ENCODE measurements at places on chromosomes 7 and 10. TPM values are rescaled to one million over a fixed set of nuclear protein-coding genes. Genes with fewer than 3 reads are reported as not detected.

Gene C7orf33
- total RNA-seq = not detected

GRCh38 chr7:24955313-24955712 lies 24.7 kb downstream of the OSBPL3 start:
- DNase-seq = no peak

DNA sequence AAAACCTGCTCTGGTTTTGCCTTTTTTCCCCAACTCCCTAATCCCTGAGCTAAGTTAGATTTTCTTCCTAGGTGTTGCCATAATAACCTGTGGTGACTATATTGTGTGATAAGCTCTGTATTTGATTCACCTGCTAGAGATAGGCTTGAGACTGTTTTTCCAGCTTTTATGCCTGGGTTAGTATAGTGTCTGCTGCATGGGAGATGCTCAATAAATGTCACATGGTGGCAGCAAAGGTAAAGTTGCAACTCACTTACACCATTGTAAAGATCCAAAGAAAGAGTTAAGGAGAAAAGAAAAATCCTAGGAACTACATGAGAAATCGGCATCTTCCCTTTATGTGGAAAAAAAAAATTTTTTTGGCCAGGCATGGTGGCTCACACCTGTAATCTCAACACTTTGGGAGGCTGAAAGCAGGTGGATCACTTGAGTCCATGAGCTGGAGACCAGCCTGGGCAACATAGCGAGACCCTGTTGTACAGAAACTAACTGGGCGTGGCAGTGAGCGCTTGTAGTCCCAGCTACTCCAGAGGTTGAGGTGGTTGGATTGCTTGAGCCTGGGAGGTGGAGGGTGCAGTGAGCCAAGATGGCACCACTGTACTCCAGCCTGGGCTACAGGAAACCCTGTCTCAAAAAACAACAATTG lies 3.7 kb downstream of the CCNJ start:
- no peak for DNase-seq

- DNase-seq = no peak
Measured at GRCh38 chr7:101166909-101167644, 1.7 kb upstream of the VGF start.

Gene TSPAN33
- 5.9 TPM for total RNA-seq

GRCh38 chr10:59595593-59595992 lies 114.1 kb downstream of the SLC16A9 start:
- no peak for DNase-seq

GRCh38 chr10:6342096-6342685 lies 139.5 kb downstream of the PFKFB3 start:
- no peak for DNase-seq
